Myocyte (in vitro differentiated cells): ENCODE measurements at places on chromosomes 12 and 14. TPM values are rescaled to one million over a fixed set of nuclear protein-coding genes. Genes with fewer than 3 reads are reported as not detected.

GRCh38 chr12:18171571-18171970, 81.6 kb upstream of the RERGL start:
- DNase-seq, result no peak

- no peak for DNase-seq
Observed at GRCh38 chr14:72737560-72737943, 156.3 kb downstream of the DPF3 start.

- no peak for DNase-seq
Observed at GRCh38 chr14:80468331-80469122, 257.2 kb upstream of the DIO2 start.

RGS6 gene
- total RNA-seq, result not detected in 2 replicates
